ENCODE measurements at places on chromosomes 5 and 9. TPM values are rescaled to one million over a fixed set of nuclear protein-coding genes. Genes with fewer than 3 reads are reported as not detected.

The ECSCR gene
- 281 TPM for total RNA-seq

The CNTNAP3B gene
- 361 TPM for total RNA-seq

The DOCK2 gene
- 0.16 TPM for total RNA-seq

The PTPN3 gene
- total RNA-seq = 2.7 TPM

The IL3 gene
- not detected for total RNA-seq

The IL17B gene
- total RNA-seq = not detected

The PRRT1B gene
- total RNA-seq = not detected

The MEF2C gene
- total RNA-seq = 75.9 TPM

The CARTPT gene
- total RNA-seq = not detected

The RRAGA gene
- total RNA-seq = 35.6 TPM

The ACSL6 gene
- total RNA-seq = 0.57 TPM

The NIM1K gene
- total RNA-seq = not detected

The GCNT4 gene
- 0.25 TPM for total RNA-seq

The QRFP gene
- not detected for total RNA-seq

The PGGT1B gene
- total RNA-seq = 26.6 TPM

The LRRC19 gene
- not detected for total RNA-seq

The IRGM gene
- not detected for total RNA-seq

The KIF12 gene
- total RNA-seq = not detected

The NEURL1B gene
- total RNA-seq = 17.8 TPM

The PCDHB14 gene
- 1.8 TPM for total RNA-seq

The LIFR gene
- total RNA-seq = 50.7 TPM
